Suppressor macrophage treated with lipopolysaccharide for 4 hours (primary cell): ENCODE measurements at places on chromosomes 2 and 18.

- no peak for DNase-seq
These were observed 372.2 kb downstream of the METTL4 start for GRCh38 chr18:2199060-2199459.

GRCh38 chr2:187982668-187983067 is 309.0 kb upstream of the GULP1 start:
- peak; percentile 61 for DNase-seq

DNA sequence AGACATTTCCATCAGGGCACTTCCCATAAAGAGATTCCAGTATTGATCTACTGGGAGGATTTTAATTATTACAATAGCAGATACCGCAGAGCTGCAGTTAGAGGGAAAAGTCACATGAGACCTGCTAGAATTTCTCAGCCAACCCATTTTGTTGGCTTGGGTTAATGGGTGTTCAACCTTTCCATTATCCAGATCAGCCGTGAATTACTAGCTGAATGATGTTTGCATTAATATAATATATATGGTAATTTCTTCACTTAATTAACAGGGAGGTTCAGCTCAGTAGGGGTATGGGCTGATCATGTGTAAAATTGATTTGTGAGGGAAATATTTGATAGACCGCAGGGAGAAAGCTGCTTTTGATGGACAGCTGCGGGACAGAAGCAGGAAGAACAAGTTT is 56.4 kb upstream of the OTX1 start:
- no peak for DNase-seq

- DNase-seq: no peak
These were observed 136.8 kb downstream of the RDH14 start for GRCh38 chr2:18423636-18424035.

- DNase-seq: no peak
These were observed 172.9 kb upstream of the KLHL29 start for GRCh38 chr2:23211987-23212583.

DNA sequence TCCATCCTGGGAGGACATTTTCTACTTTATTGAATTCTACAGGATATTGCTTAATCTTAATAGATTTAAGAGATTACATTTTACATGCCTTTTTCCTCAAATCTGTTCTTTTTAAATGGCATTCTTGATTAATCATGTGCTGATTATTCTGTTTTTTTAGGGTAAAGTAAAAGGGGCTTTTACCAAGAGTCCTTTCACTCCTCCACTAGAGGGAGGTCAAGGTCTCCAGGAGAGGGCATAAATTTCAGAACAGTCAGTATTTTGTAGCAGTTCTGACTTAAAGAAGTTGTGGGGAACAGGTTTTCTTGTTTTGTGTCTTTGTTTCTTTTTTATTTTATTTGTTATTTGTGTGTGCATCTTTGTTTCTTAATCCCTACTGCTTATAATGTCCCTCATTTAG is 25.4 kb downstream of the WDR75 start:
- DNase-seq: peak; percentile 52

GRCh38 chr2:132426656-132427055 is 10.1 kb downstream of the GPR39 start:
- DNase-seq: no peak

DNA sequence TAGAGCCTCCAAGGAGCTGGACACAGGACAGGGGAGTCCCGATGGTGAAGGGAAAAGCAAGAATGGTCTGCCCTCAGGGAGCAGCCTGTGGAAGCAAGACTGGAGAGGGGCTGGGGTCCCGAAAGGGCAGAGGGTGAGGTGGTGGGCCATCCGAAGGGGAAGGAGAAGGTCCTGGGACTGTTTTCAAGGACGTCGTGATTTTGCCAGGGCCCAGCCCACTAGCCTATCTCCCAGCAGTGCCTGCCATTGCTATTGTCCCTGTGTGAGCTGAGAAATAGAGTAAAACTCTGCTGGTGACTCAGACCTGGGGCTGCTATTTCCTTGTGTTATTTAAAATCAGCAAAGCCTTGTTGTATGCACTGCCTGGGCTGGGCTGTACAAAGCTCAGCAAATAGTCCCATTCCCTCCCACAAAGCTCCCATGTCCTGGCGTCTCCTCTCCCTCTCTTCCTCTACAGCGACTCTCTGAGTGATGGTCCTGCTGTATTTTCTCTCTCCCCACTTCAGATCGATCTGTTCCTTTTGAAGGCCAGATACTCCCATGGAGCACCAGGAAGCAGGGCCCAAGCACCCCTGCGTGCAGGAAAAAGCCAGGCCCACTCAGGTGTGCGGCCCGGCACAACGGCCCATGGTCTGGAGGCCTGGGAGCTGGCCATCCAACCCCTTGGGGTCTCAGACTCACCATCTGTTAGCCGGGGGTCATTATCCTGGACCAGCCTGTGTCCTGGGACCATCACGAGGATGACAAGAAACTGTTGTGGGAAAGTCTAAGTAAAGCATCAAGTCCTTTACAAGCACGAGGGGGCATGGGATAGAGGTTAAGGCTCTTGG is 65.0 kb upstream of the OTOF start:
- no peak for DNase-seq

- no peak for DNase-seq
These were observed 133.0 kb upstream of the CELF4 start for GRCh38 chr18:37698508-37699040.

DNA sequence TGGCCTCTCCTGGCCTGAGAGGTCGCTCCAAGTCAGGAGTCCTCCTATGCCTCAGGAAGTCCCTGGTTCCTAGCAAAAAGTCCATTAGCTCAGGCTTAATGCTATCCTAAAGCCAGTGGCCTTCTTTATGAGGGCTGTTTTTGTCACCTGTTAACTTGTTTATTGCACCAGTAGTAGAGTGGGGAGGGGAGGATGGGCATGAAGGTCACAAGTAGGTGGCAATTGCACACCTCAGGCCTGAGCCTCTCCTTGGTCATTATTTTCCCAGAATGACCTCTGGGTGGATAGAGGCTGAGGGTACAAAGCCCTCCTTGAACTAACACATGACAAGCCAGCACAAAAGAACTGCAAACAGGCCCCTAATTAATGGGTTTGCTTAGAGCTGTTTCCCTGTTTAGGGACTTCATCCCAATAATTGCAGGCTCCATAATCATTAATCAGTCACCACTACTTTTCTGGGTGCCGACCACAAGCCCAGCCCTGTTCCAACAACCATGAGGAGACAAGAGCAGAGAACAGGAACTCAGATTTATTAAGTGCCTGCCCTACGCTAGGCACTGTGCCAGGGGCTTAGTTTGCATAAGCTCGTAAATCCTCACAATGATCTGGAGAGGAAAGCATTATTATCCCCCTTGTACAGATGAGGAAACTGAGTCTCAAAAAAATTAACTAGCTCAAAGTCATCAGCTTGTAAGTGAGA is 123.0 kb upstream of the PKDCC start:
- no peak for DNase-seq

- DNase-seq: no peak
These were observed 296.5 kb downstream of the MTX2 start for GRCh38 chr2:176565641-176566323.

DNA sequence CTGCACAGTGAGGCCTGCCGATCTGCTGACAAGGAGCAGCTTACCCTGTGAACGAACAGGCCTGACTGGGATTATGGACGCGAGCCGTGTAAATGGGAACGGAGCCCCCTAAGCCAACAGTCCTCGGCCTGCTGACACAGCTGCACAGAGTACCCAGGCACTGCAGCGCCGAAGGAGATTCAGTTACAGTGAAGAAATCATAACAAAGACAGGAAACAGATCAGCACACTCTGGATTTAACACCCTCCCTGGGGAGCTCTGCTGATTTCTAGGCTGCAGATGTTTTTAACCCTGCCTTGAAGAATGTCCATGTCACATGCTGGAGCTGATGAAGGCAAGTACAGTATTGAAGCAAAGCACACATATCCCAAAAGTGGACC is 43.4 kb downstream of the COLEC12 start:
- no peak for DNase-seq

- no peak for DNase-seq
These were observed 20.2 kb downstream of the KIDINS220 start for GRCh38 chr2:8817221-8817620.

- DNase-seq: no peak
These were observed 182.6 kb downstream of the ZNF804A start for GRCh38 chr2:184780944-184781343.

DNA sequence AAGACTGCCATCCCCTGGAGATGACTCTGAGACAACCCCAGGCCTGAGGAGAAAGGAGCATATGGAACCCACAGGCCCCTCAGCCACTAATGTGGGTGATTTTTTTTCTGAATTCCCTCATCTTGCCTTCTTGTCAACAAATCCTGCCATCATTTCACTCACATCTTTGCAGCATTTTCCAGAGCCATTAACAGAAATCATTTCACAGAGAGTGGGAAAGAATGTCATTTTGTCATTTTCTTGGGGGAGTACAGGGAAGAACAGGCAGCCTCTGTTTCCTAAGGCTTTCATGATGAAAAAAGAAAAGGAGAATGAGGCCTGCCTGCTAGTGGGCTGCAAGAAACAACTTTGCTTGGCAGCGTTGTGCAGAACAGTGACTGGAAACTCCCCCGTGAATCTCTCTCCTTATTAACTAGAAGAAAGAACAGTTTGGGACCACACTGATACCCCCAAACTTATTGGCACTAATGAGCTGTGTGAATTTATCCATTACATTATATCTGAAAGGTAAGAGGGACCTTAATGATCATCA is 1464.6 kb upstream of the CELF4 start:
- no peak for DNase-seq

GRCh38 chr2:240183006-240183874 is 42.8 kb upstream of the OTOS start:
- no peak for DNase-seq

DNA sequence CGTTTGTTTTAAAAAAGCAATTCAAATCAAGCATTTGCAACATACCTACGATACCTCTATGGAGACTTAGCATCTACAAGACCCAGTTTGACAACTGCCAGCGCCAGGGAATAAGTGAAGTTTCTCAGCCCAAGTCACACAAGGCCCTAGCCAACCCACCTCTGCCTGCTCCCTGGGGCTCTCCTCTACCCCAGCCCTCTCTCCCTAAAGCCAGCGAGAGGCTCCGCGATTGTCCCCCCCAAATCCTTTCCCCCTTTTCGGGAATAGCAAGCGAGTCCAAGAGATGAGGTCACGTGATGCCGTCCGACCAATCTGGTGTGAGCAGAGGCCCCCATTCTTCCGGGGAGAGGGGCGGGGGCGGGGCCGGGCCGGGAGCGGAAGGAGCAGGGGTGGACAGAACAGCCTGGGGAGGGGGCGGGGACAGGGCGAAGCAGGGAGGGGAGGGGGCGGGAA is 102.2 kb upstream of the RAB6C start:
- DNase-seq: peak; percentile 82

GRCh38 chr2:142052220-142052863 is 78.5 kb downstream of the LRP1B start:
- no peak for DNase-seq

- DNase-seq: no peak
These were observed 63.7 kb downstream of the FARSB start for GRCh38 chr2:222592176-222592575.

DNA sequence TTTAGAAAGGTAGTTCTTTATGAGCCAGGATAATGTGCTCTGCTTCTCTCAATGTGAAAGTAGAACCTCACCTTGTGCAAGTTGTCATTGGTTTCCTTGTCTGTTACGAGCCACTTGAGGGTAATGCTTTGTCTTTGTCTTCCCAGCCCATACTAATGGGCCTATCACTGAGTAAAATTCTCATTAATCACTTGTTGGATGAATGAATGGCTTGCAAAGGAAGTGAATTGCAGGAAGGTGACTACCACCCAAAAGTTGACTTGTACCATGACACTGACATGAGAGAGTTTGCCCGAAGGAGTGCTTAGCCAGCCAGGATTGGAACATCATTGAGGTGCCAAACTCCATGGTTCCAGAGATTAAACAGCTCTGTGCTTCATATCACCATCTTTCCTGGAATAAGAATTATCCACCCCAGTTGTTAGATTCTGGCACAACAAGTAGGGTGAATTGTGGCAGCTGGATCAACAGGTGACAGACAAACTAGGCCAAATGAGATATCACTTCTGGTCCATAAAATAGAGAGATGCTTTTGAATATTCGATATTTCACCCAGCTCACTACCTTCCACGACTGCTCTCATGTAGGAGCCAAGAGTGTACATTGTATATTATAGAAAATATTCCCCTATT is 20.5 kb upstream of the CD28 start:
- no peak for DNase-seq

GRCh38 chr2:145736871-145737270 is 1217.0 kb upstream of the ZEB2 start:
- DNase-seq: no peak
